Activated CD4-positive, alpha-beta T cell treated with anti-CD3 and anti-CD28 coated beads for 48 hours (primary cell): ENCODE measurements at places on chromosomes 2 and 18.

DNA sequence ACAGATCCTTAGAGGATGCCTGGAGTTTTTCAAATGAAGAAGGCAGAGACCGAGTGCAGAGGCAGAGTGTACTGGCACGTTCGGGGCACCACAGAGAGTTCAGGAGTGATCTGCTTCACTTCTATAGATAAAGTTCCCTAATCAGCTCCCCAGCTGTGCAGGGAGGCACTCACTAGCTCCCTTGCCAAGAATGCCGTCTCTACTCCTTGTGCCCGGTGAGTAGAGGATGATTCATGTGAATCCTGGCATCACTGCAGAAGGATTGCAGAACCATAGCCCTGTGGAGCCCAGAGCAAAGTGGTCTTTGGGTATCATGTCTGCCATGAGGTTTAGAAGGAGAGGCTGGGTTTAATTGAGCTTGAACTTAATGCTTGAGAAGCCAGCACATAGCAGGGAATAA lies 510.1 kb upstream of the RAB6C start:
- no peak for DNase-seq

- no peak for DNase-seq
Measured at GRCh38 chr2:223585666-223586065, 16.5 kb downstream of the SCG2 start.

DNA sequence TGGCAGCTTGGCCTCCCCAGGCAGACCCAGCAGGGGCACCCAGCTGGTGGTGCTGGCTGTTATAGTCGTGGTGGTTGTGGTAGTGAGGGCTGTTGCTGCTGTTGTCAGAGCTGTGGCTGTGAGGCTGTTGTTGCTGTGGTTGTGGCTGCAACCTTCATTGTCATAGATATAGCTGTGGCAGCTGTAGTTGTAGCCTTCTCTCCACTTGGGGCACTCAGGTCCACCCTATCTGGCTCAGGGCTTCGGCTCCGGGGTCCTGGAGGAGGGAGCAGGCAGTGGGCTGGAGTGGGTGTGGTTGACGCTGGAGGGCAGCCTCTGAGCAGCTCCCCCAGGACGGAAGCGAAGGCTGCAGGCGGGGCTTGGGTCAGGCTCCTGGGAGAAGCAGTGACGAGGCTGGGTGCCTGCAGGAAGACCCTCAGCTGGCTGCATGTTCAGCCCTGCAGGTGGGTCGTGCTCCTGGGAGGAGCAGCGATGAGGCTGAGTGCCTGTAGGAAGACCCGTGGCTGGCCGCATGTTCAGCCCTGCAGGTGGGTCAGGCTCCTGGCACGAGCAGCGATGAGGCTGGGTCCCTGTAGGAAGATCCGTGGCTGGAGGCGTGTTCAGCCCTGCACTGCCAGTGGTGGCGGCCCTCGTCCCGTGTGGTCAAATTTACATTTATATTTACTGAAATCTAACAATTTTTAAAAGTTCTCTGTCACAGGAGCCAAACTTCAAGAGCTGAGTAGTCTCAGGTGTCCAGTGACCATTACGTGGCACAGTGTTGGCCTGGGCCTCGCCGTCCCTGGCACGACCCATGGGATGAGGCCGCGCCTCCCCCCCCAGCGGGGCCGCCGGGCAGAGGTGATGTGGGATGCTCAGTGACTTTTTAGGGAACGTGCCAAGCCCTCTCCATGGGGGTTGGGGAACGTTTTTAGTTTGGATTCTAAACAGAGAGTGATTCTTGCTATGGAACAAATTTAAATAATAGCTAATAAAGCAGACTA lies 79.2 kb upstream of the PXDN start:
- DNase-seq: no peak

DNA sequence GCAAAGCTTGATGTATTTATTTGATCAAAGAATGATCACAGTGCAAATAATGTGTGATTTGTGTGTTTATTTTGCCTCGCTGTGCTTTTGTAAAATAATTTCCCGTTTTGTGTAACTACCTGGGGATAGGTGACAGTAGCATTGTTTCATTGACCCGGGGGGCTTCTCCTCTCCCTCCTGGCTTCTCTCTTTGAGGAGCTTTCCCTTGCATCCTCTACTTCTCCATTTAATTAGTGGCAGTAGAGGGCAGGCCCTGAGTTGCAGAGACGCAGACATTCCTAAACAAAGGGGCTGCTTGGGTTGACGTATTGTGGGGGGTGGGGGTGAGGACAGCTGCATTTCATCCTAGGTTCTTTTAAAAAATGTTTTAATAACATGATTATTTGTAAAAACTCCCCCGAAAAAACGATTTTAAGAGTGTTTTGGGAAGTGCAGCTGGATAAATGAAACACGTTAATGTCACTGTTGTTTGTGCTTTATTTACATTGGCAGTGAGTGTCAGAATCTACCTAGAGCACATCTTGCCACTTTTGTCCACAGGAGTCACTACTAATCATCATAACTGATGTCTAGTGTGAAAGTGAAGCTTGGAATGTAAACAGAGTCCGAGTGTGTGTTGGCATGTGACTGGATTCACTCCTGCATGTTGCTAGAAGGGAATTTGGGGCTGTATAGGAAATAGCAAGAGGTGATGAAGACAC lies 2.2 kb downstream of the NEDD4L start:
- no peak for DNase-seq
